ENCODE measurements at places on chromosomes 6 and 20.

GRCh38 chr20:39004508-39004907 is 42.4 kb downstream of the DHX35 start:
- DNase-seq: no peak

- DNase-seq: no peak
Observed at GRCh38 chr20:44357020-44357419, 1.5 kb downstream of the HNF4A start.

DNA sequence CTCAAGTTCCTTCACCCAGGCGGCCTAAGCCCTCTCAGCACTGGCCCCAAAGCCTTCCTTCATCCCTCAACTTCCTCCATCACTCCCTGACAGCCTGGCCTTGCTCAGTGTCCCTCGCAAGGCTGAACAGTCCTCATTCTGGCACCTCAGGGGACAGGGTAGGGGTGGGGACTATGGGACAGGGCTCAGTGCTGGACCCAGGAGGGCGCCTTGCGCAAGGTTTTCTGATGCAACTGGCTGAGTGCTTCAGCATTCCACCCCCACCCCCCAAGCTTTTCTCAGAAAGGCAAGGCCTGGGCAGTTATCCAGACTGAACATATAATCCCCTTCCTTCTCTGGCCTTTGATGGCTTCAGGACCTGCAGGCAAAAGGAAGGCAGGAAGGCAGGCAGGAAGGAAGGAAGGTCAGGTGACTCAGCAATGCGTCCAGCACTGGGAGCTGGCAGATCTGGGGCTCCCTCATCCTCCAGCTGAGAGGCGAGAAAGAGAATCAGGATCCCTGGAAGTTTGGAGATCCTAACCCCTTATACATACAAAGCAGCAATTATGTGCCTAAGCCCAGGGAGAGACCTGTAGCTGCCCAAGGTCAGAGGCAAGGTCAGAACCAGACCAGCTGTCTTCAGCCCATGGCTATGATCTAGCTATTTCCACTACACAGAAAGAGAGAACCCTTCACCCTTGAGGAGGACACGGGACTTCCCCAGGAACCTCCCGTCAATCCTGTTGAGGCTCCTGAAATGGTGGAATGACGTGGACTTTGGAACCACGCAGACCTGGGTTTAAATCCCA is 8.6 kb upstream of the TRIB3 start:
- no peak for DNase-seq

- no peak for DNase-seq
Observed at GRCh38 chr6:25755483-25755882, 941 bp downstream of the SLC17A4 start.

DNA sequence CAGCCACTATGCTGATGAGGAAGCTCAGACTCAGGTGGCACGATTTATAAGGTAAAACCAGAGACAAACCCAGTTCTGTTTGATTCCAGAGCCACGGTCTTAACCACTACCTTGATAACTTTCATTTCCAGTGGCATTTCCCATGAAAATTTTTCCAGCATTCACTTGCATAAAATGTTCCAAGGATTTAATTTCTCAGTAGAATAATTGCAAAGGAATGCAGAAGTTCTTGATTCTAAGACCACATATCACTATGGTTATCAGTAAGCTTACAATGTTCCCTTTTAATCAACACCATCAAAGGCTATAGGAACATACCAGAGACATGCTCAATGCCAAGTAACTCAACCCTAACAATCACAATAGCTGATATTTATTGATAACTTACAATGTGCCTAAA is 306.0 kb upstream of the HS3ST5 start:
- no peak for DNase-seq

DNA sequence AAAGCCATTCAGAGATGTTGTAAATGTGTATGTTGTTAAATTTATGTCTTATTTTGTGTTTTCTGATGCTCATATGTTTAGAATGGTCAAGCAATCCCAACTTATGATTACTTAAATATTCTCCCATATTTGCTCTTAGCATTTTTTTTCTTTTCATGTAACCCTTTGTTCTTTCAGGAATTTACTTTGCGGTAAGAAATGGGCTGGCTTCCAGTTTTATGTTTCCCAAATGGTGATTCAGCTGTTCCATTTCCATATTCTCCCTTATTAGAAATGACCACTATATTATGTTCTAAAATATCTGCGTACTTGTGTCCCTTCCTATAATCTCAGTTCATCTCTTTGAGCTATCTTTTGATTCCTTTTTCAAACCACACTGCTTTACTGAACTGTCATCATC is 113.7 kb downstream of the CDH26 start:
- DNase-seq: no peak

DNA sequence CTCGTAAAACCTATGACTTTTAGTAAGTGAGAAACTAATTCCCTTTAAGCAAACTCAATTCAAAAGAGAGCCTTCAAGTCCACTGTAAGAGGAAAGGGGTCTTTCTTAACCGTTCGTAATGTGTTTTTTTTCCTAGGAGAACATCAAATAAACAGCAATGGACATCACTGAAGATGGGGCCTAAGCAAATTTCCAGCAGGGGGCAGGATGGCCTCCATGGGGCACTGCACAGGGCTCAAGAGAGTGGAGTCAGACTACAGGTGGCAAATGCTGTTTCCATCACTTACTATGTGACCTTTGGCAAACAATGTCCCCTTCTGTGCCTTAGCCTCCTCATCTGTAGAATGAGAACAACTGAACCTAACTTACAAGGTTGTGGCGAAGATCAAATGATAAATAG is 88.7 kb downstream of the ARHGAP18 start:
- peak; percentile 25 for DNase-seq

- no peak for DNase-seq
Observed at GRCh38 chr6:167142433-167142761, 15.4 kb downstream of the GPR31 start.

DNA sequence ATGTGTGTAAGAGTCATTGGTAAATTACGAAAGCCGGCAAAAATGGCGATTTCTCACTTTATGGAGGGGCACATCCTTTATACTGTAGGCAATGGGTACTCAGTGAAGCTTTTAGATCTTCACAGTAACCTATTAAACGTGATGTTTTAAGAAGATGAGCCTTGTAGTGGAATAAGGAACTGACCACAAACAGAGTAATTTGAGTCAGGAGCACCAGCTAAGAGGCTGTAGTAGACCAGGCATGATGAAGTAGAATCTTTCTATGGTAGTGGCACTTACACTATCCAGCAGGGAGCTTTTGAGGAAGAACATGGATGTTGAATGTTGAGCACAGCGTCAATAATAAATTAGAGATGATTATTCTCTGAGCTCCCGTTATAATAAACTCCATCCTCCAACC is 65.9 kb downstream of the HIVEP2 start:
- no peak for DNase-seq

GRCh38 chr6:108438918-108439317 is 121.8 kb upstream of the FOXO3 start:
- no peak for DNase-seq

GRCh38 chr20:23032056-23032749 is 2.9 kb upstream of the SSTR4 start:
- DNase-seq: no peak

- DNase-seq: no peak
Observed at GRCh38 chr6:119979862-119980261, 630.3 kb upstream of the MAN1A1 start.

- no peak for DNase-seq
Observed at GRCh38 chr6:122751326-122751725, 28.2 kb upstream of the FABP7 start.

GRCh38 chr20:21739161-21739560 is 33.7 kb downstream of the PAX1 start:
- no peak for DNase-seq

DNA sequence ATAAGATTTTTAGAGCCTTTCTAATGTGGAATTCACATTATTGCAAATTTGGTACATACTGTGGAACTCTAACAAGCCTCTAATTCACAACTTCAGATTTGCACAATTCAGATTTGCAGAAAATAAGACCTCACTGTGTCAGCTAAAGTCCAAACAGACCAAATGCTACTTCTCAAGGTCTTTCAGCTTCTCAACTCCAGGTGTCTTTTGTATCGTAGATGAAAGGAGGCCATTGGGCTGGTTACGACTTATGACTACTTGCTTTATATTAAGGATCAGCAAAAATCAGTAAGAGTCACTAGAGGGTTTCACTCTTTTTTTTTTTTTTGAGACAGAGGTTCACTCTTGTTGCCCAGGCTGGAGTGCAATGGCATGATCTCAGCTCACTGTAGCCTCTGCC is 37.8 kb downstream of the ZNF217 start:
- DNase-seq: no peak

DNA sequence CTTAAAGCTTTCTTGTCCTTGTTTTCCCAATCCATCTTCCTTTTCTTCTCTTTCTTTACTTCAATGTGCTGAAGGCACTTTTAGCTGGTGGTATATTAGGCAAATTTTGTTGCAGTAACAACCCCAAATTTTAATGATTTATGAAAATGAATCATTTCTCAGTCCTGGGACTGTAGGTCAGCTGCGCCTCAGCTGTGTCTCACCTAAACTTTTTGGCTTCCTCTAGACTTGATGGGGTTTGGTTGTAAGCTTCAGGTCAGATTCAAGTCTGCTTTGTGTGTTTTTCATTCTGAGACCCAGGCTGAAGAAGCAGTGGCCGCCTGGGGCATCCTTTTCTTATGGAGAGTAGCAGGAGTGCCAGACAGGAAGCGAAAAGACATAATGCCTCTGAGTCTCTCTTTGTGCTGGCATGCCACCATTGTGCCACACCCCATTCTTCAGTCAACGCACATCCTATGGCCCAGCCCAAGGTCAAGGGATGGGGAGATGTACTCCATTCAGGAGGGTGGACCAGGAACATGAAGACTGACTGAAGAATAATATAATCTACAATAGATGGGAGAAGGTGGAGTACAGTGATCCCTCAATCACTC is 28.9 kb upstream of the CD83 start:
- DNase-seq: no peak

DNA sequence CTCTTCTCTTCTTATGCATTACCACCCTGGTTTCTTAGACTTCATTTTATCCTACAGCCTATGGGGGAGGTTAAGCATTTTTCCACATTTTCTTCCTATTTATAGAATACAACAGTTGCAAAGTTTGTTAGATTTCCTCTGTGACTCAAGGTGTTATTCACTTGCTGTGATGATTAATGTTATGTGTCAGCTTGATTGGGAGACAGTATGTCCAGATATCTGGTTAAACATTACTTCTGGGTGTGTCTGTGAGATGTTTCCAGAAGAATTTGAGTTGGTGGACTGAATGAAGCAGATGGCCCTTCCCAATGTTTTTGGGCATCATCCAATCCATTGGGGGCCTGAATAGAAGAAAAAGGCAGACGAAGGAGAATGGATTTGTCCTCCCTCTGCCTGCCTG is 131.3 kb downstream of the C6orf118 start:
- no peak for DNase-seq

DNA sequence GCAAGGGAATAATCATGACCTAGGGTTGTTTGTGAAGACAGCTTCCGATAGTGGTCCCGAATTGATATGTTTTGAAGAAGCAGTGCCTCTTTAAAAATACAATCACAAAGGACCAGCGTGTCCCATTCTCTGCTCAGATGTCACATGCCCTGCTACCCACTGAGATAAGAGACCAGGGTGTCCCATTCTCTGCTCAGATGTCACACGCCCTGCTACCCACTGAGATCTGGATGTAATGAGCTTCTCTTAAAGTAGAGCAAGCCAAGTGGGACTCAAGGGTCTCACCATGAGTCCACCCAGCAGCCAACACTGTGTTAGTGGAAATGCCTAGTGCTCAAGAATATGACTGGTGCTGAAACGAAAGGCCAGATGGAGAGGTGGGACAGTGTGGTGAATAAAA is 22.2 kb downstream of the RIN2 start:
- no peak for DNase-seq
